ENCODE measurements at places on chromosomes 12 and 14. TPM values are rescaled to one million over a fixed set of nuclear protein-coding genes. Genes with fewer than 3 reads are reported as not detected.

FBRSL1 gene
- total RNA-seq = 10.2 TPM

RTN1 gene
- 5.9 TPM for total RNA-seq

TSPAN8 gene
- total RNA-seq = 0.51 TPM

P2RX2 gene
- not detected for total RNA-seq

GPHN gene
- 26.7 TPM for total RNA-seq

DNA sequence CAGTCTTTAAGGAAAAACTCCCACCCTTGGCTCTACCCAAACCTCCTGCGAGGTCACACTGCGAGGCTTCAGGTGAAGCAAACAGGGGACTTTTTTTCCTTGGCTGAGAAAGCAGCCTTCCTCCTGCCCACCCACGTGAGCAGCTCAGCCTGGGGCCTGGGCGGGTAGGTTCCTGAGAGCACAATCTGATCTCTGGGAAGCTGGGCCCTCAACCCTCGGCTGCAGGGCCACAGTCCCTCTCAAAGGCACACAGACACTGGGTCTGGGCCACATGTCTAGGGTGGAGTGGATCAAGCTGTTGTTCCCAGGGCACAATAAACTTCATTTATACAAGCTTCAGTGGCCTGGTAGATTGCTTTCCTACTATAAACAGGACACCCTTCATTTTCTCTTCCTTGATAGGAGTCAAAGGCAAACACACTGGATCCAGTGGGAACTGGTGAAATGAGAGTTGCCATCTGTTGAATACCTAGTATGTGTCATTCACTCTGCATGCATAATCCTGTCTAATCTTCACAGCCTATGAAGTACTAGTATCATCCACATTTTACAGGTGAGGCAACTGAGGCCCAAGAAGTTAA lies 41.3 kb upstream of the PNMA1 start:
- peak; percentile 66 for DNase-seq

DNA sequence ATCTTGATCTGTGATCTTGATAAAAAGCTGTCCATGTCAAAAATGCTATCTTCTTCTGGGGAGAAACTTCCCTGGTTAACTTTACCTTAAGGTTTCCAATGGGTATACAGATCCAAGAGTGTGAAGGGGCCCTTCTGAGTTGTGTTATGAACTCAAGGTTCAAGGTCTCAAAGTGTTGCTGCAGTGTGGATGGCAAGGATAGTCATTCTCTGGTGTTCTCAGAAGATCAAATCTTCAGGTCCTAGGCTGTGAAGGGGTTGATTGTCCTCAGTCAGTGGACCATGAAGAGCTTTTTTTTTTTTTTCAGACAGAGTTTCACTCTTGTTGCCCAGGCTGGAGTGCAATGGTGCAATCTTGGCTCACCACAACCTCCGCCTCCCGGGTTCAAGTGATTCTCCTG lies 114.4 kb downstream of the SPTSSA start:
- DNase-seq = no peak

DNA sequence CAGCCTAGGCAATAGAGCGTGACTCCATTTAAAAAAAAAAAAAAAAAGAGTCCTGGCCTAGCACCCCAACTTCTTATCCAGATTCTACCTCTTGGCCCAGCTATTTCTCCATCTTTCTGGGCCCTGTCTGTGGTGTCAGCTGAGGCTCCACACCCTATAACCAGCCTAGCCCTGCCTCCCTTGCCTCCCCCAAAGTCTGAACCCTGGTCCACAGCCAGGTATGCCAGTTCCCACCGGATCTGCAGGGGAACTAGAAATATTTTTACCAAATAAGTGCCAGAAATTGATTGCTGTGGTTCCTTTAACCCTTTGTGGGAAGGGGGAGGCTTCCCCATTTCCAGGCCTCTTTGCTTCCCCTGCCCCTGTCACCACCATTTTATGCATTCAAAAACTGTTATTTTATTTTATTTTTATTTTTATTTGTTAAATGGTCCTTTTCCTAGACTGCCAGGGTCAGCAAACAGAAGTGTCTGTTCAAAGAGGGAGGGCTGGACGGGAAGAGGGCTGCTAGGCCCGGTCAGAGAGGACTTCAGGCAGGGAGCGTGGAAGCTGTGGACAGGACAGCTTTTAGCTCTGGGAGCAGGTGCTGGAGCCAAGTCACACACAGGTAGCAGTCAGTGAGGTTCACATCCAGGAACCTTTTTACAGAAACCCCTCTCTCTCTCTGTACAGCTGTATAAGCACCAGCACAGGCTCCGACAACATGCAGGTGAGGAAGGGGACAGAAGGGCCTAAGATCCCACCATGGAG lies 23.2 kb downstream of the TTC9 start:
- no peak for DNase-seq

DNA sequence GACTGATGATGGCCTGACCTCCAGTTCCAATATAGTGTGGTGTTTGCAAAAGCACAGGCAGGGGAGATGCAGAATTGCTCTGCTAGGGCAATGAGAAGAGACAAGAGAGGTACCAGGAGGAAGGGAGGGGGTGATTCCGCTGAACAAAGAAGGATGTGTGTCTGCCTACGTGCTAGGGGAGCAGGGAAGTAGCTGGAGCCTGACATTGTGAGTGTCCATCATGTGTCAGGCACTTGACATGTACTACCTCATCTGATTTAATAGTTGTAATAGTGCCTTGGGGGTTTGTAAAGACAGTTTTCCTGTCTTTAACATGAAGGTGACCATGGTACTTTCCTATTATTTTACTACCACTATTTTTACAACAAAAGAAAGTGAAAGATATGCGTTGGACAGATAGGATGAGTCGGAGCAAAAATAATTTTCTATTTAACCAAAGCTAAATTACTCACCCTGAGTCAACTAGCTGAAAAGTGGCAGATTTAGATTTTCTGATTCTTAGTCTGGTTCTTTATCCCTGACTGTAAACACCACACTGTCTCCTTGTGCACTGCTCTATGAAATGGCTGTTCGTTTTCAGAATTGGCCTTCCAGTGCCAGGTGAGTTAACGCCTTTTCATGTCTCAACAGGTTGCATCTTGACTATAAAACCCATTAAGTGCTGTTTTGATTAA lies 33.7 kb upstream of the TEAD4 start:
- no peak for DNase-seq

GRCh38 chr12:102169922-102170621 lies 27.6 kb downstream of the PMCH start:
- peak; percentile 54 for DNase-seq

DNA sequence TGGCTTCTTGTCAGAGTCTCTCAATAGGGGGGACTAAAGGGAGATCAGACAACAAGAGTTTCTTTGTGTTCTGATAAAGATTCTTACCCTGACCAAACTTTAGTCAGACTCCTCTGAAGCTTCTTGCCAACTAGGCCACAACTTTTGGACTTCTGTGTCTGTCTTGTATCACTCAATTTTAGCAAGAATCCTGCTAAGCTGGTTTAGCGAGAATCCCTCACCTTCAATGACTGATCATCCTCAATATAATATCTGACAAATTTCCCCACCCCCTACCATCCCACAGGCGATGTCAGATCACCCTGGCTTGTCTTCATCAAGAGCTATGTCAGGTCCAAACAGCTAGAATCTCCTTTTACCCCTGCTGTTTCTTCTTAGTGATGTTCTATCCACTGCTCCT lies 215.2 kb downstream of the RASSF9 start:
- DNase-seq = no peak

GRCh38 chr12:38585086-38585485 lies 268.5 kb downstream of the ALG10B start:
- DNase-seq = no peak

- DNase-seq = peak; percentile 79
Measured at GRCh38 chr14:63276492-63277342, 42.0 kb downstream of the GPHB5 start.

DNA sequence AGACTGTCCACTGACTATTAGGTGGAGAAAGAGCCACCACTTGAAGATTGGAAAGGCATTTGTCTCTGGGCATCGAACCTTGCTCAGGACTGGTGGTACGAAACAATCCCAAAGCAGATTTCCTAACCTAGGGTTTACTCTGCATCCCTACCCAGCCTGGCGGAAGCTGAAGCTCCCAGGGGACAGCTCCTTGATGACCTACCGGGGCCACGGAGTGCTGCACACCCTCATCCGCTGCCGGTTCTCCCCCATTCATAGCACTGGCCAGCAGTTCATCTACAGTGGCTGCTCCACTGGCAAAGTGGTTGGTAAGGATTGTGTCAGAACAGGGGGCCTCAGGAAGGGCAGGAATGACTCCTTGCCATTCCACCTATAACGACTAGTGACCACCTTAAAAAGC lies 6.5 kb upstream of the NRL start:
- no peak for DNase-seq

- DNase-seq = peak; percentile 68
Measured at GRCh38 chr14:36070031-36070719, 106.3 kb downstream of the PTCSC3 start.

- peak; percentile 54 for DNase-seq
Measured at GRCh38 chr12:46269429-46270241, 792 bp upstream of the SLC38A1 start.

DNA sequence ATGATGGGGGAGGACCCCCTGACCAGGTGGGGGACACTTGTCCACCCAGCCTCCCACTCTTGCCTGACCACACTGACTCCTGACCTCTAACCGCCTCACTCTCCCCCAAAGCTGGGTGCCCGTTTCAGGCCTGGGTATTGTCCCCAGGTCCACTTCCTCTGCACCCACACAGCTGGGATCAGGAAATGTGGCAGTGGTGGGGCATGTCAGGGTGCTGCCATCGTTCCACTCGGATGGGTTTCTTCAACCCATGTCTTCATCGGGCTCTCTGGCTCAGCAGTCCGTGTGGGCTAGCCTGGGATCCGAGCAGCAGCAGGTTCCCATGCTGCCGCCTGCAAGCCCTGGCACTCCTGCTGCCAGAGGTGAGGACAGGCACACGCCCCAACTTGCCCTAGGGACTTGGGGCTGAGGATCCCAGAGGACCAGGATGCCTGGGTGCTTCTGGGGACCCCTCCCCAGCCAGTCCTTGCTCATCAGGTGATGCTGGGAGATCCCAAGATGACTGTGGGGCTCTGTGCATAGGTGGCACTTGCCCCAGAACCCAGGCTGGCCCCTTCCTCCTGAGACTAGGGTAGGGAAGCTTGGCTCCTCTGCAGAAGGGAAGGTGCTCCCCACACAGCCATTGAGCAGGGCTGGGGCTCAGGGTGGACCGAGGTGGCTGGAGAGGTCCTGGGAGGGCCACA lies 2.9 kb upstream of the CLBA1 start:
- no peak for DNase-seq

DNA sequence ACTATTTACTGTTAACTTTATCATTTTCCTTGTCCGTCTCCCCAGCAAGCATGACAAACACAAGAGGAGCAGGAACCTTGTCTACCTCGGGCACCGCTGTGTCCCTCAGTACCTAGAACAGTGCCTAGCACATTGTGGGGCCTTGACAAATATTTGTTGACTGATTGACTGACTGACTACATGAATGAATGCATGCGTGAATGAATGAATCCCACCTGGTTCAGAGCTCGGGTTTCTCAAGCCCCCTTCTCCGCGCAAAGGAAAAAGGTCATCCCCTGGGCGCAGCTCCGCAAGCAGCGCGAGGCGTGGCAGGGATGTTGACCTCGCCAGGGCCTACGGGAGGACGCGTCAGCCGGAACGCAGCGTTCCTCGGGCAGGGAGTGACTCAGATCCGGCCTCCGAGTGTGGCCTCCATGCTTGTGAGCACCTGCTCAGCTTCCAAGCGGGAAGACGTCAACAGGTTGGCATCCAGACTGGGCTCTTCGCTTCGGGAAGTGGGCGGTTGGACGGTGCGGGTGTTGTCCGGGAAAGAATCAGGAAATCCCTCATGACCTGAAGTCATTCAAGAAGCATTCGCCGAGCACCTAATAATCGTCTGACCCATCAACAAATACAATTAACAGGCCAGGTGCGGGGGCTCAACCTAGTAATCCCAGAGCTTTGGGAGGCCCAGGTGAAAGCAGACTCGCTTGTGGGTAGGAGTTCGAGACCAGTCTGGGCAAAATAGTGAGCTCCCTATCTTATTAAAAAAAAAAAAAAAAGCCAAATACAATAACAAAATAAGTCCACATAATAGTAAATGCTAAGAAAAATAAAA lies 13.9 kb upstream of the UBC start:
- peak; percentile 77 for DNase-seq

- DNase-seq = no peak
Measured at GRCh38 chr14:104580961-104581360, 1.4 kb downstream of the C14orf180 start.

Data from tongue (tissue), 3 donors.